Retinal pigment epithelial cell (primary cell): ENCODE measurements at places on chromosomes 3 and 15.
A peak's percentile ranks its signal among the peaks of the same experiment; 100 is the strongest.

GRCh38 chr3:157741607-157742006 lies 238.4 kb upstream of the VEPH1 start:
- DNase-seq = no peak

DNA sequence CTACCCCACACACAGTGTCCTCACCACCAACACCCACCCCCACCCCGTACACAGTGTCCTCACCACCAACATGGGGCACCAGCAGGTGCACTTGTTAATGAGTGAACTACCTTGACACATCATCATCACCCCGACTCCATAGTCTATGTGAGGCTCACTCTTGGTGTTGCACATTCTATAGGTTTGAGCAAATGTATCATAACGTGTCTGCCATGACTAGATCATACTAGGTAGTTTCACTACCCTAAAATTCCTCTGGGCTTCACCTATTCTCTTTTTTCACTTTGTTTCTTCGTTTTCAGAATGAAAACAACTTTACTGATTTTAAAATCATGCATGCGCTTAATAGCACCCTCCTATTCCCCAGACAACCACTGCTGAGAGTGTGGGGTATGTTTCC lies 102.6 kb upstream of the SLC6A6 start:
- no peak for DNase-seq

GRCh38 chr3:131223373-131224289 lies 157.9 kb upstream of the NUDT16 start:
- no peak for DNase-seq

DNA sequence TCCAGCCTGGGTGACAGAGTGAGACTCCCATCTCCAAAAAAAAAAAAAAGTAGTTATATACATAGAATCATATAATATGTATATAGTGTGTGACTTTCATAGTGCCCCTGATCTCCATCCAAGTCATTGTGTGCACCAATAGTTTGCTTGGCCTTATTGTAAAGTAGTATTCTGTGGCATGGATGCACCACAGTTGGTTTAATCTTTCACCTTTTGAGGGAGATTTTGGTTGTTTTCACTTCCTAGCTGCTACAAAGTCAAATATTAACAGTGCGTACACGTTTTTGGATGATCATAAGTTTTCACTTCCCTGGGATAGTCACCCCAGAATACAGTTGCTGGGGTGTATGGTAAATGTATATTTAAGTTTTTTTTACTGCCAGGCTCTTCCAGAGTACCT lies 162.8 kb downstream of the PTPRG start:
- DNase-seq = no peak

GRCh38 chr3:128217702-128218547 lies 64.6 kb downstream of the EEFSEC start:
- no peak for DNase-seq

- no peak for DNase-seq
Measured at GRCh38 chr3:12944413-12944812, 103.0 kb upstream of the RPL32 start.

DNA sequence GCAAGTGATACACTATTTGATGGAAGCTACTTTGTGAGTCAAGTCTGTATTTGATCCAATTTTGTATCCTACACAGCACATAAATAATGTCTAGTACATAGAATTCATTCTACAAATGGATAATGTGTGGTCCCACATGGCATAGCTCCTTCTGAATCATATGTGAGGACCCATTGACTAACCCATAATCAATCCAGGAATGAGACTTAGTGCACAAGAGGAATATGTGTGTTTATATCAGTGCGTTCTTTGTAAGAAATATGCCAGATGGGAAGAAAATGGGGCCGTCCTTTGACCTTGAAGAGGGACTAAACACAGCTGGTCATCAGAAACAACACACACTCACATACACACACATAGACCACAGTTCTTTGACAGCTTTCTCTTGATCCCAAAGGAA lies 282.7 kb upstream of the SEMA6D start:
- no peak for DNase-seq

GRCh38 chr3:122974764-122975162 lies 52.8 kb downstream of the SEMA5B start:
- DNase-seq = peak; percentile 60

- no peak for DNase-seq
Measured at GRCh38 chr3:71066849-71067261, 516.7 kb downstream of the FOXP1 start.

DNA sequence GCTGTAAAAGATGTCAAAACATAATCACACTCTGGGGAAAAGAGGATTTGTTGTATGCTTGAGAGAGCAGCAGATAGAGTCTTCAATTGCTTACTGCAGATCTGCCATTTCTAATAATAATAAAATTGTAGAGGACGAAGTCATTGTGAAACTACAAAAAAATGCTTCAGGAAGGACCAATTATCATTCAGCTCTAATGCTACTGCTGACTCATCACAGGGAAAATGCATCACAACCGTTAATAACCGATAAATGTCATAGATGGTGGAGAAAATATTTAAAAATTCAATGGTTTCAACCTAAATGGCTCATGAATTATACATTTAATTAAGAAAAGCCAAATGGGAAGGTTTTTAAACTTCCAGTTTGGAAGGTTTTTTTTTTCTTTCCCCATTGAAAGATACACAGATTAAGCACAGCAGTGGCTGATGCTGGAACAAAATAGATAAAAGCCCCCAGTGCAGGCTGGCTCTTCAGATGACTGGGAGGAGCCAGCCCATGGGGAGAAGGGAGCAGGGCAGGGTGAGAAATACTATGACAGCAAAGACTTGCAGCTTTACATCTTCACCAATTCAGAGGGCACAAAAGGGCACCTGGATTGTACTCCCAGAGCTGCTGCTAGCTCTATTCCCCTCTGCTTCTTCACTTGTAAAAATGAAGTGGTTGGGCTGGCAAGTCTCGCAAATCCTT lies 196.1 kb downstream of the CNTN6 start:
- no peak for DNase-seq

GRCh38 chr15:40891810-40892446 lies 2.3 kb upstream of the VPS18 start:
- no peak for DNase-seq

GRCh38 chr15:89803941-89804800 lies 10.5 kb downstream of the ANPEP start:
- no peak for DNase-seq

- peak; percentile 7 for DNase-seq
Measured at GRCh38 chr15:23483821-23484299, 36.8 kb upstream of the GOLGA6L2 start.

- peak; percentile 71 for DNase-seq
Measured at GRCh38 chr3:197516517-197516889, 39.3 kb downstream of the BDH1 start.

- no peak for DNase-seq
Measured at GRCh38 chr15:38504680-38505467, 50.9 kb downstream of the FAM98B start.

DNA sequence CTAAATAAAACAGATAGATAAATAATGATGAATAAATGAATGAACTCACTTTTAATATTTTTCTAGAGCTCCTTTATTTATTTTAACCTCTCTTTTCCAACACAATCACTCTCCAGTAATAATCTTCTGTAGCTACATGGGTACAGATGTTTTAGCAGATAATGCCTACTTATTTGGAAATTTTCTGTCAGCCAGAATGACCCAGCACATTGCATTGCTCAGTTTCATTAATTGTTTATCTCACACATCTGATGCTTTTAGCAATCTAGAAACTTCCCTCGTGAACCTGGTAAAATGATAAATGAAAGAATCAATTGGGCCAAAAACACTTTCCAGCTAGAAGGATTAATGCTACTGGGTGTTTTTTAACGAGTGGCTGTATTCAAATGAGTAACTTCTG lies 14.9 kb upstream of the MYH15 start:
- DNase-seq = no peak

DNA sequence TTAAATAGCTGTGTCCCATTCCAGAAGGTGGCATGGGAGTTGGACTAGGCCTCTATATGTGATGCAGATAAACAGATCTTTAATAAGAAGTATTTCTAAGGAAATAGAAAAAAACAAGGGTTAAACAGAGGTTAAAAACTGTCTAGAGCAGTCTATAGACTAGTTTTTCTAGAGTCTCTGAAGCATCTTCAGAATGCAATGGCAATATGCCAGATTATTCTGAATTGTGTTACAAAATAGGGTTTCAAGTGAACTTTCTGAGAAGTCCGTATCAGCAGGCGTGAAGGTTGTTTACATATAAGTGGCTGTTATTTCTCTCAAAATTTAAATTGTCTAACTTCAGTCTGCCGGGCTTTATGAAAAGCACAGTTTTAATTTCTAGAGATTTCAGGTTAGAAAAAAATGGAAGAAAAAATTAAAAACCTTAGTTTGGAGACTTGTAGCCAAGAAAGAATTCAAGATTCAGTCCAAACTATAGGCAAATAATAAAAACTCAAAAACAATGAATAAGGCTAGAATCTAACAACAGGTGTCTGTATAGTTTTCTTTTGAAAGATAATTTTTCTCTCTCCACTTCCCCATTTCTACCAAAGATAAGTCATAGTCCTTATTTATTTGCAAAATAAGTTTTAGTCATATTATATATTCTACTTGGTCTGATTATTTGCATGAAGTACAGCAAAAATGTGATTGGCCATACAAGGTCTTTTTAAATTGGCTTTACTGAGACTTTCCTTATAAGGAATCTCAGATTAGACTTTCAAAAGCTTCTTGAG lies 55.2 kb downstream of the OSTN start:
- DNase-seq = no peak

GRCh38 chr15:62558640-62559380 lies 393.7 kb upstream of the C2CD4B start:
- DNase-seq = no peak

- DNase-seq = no peak
Measured at GRCh38 chr3:58986654-58987053, 63.2 kb downstream of the CFAP20DC start.

GRCh38 chr3:45170096-45170495 lies 23.9 kb upstream of the CDCP1 start:
- no peak for DNase-seq

- no peak for DNase-seq
Measured at GRCh38 chr3:50665081-50665840, 9.5 kb upstream of the DOCK3 start.

GRCh38 chr3:125958511-125959316 lies 10.3 kb upstream of the ROPN1B start:
- DNase-seq = no peak

- DNase-seq = no peak
Measured at GRCh38 chr3:143535994-143536784, 312.1 kb downstream of the SLC9A9 start.

GRCh38 chr15:41160639-41161315 lies 44.7 kb upstream of the INO80 start:
- DNase-seq = no peak

GRCh38 chr3:186644683-186645082 lies 4.5 kb downstream of the FETUB start:
- no peak for DNase-seq

GRCh38 chr3:197329382-197329781 lies 31.0 kb upstream of the DLG1 start:
- no peak for DNase-seq

GRCh38 chr3:144317961-144318360 lies 346.3 kb downstream of the DIPK2A start:
- no peak for DNase-seq

DNA sequence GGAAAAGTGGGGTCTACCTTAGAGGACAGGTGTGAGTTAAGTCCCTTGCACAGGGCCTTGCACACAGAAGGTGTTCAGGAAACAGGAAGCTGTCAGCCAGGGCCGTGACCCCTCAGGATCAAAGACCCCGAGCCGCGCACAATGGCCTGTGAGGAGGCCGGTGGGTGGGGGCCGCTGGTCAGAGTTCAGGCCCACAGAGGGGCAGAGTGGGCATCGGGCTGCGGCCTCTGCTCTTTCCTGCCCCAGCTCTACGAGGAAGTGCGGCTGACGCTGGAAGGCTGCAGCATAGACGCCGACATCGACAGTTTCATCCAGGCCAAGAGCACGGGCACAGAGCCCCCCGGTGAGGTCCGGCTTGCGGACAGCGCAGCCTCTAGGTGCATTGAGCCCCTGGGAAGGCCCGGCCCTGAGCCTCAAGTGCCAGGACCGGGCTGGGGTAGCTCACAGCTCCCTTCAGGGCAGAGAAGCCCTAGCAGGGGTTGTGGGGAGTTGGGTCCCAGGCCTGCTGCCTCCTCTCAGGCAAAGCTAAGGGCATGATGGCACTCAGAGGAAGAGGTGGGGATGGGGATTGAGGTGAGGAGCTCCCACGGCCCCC lies 37.2 kb downstream of the PSTPIP1 start:
- DNase-seq = no peak

DNA sequence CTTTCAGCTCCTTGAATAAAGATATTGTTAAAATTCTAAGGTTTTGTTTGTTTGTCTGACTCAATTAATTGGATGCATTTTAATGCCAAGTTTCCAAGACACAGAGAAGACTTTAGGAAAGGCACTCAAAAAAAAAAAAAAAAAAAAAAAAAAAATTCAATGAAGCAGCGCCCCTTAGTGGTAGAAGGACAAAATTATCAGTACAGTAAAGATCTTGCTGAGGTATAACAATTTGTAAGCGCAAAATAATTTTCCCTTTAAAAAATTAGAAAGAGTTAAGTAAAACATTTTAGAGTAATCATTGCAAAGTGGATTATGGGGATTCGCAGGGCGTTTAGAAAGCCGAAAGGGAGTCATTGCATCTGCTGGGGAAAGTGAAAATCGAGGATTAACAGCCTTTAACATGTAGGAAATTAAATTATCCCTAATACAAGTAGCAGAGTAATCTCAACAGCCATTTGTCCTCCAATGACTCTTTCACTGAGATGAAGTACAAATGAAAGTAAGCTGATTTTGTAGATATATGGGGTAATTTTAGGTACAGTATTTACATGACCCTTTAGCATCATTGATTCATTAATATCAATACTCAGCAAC lies 5.8 kb upstream of the DIS3L start:
- no peak for DNase-seq

GRCh38 chr15:96515371-96515770 lies 184.9 kb downstream of the NR2F2 start:
- DNase-seq = no peak

DNA sequence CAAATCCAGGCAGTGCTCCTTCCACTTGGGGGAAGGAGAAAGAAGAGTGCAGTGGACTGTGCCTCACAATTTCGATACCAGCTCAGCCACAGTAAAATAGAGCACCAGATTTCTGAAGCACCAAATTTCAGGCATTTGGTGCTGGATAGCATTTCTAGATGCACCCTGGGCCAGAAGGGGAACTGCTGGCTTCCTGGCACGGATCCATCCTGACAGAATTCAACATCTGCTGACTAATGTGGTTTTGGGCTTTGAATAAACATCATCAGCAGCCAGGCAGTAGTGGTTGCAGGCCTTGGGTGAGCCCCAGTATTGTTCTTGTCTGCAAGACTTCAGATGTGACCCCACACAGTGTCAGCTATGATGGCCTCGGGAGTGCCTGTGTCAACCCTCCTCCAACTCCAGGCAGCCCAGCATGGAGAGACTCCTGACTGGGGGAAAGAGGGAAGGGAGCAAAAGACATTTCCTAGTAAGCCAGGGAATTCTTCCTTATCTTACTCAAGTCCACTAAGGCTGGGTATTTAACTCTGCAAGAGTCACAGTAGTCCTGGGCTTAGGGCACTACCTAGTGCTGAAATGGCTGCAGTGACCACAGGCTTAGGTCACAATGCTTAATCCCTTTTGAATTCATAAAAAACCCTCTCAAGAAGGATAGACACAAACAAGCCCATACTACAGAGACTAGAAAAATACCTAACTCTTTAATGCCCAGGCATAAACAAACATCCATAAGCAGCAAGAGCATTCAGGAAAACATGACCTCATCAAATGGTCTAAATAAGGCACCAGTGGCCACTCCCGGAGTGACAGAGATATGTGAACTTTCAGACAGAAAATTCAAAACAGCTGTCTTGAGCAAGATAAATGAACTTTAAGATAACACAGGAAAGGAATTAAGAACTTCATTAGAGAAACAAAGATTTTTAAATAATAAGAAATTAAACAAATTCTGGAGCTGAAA lies 74.7 kb downstream of the SPATA16 start:
- no peak for DNase-seq

GRCh38 chr3:71728632-71729342 lies 3.6 kb upstream of the EIF4E3 start:
- no peak for DNase-seq
